ENCODE measurements at places on chromosomes 7 and 10.

DNA sequence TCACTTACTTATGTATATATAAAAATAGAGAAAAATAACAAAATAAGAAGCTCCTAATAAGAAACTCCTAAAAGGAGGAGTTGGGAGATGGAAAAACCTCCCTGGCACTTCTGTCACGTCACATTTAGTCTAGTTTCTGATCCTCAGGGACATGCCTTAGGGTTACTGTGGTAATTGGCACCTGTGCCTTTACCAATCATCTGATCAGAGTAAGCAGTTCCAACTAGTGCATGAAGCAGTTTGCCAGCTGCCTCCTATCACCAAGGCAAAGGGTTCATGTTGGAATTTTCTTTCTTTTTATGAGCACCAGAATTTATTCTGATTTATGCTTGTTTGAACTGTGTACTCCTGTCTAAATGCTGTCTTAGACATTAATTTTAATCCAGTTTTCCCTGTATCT, 49.9 kb downstream of the ARL4A start:
- DNase-seq = no peak

DNA sequence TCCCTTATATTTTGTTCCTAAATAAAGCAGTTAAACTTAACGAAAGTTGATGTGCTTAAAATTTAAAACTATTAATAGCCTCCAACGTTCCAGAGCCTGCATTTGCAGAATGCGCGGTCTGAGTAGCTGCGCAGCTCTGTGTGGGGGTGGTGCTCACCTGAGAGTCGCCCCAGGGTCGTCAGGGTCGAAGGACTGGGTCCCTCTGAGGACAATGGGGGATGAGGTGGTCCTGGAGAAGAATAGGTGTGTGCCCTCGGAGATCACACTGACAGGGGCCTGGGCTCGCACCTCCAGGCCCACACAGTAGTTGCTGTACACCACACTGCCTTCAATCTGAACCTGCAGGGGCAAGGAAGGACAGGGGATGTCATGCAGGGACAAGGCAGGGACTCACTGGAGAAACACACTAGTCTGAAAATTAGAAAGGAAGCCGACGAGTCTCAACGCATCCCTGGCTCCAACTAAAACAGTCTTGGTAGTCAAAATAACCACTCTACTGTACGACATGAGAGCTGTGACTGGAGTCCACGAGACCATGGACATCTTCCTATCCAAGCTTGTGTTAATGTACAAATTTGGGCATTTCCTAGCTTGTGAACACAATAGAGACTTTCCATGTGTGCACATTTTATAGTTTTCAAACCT, 54.4 kb downstream of the PKD1L1 start:
- no peak for DNase-seq

DNA sequence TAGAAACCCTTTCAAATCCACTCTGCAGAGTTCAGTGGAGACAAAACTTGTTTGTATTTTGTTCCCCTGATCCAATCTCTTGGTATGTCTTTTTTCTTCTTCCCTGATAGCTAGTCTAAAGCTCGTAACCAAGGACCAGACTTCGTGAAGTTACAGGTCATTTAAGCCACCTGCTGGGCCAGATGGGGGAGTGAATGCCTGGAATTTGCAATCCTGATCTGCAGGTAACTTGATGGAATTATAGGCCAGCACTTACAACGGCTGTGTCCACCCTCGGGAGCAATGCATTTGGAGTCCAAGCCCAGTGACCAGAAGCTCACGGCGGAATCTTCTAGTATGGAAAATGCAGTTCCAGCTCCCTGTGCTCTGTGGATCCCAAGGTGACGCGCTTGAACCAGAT, 566.9 kb downstream of the TCERG1L start:
- no peak for DNase-seq

DNA sequence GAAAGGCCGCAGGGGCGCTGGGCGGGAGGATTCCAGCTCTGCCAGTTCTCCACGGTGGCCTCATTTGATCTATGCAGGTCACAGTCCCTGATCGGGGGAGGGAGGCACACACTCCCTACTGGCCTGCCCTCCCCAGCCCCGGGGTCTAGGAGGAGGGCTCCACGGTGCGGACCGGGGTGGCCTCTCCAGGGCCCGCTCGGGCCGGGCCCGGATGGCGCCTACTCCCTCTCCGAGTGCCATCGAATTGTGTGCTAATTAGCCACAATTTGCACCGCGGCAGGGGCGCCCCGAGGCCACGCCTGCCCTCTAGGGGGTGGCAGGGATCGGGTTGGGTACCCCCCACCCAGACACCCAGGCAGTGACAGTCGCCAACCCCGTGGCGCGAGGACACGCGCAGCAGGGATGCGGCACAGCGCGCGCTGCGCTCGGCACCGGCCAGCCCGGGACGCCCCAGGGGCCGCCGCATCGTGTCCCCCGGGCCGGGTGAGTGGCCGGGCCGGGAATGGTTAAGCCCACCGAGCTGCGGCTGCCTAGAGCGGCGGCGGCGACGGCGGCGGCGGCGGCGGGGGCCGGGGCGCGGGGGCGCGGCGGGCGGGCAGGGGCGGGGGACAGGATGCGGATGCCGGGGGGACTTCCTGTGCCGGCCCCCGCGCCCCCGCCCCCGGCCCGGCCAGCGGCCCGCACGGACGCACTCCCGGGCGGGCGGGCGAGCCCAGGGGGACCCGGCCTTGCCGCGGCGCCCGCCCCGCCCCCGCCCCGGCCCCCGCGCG, at the start of gene ZNF853:
Gene ZNF853, plus strand, starts transcription at position 658 of the 770 bp plus-strand sequence. CDS start 565 bp downstream, outside the sequence.
- no peak for DNase-seq

- no peak for DNase-seq
Observed at GRCh38 chr7:6399351-6399750, 48.4 kb downstream of the DAGLB start.

- no peak for DNase-seq
Observed at GRCh38 chr10:59748834-59749233, 4.4 kb downstream of the MRLN start.

GRCh38 chr10:48655411-48656240, 29.0 kb upstream of the WDFY4 start:
- no peak for DNase-seq

DNA sequence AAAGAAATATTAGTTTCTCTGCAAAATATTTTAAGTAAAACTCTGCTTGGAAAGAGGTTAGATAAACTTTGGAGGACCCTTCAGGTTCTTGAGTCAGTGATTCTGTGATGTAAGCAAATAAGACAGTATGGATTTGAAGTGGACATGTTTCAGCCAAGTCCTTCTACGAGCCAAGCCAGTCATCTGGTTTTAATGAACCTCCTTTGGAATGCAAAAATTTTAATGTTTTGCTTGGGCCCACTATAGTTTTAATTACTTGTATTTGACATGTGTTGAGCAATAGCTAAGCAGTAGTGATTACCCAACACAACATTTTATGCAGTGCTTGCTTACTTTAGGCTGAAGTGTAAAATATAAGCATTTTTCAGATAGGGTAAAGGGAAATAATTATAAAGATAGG, 296.3 kb upstream of the SEMA3D start:
- no peak for DNase-seq

DNA sequence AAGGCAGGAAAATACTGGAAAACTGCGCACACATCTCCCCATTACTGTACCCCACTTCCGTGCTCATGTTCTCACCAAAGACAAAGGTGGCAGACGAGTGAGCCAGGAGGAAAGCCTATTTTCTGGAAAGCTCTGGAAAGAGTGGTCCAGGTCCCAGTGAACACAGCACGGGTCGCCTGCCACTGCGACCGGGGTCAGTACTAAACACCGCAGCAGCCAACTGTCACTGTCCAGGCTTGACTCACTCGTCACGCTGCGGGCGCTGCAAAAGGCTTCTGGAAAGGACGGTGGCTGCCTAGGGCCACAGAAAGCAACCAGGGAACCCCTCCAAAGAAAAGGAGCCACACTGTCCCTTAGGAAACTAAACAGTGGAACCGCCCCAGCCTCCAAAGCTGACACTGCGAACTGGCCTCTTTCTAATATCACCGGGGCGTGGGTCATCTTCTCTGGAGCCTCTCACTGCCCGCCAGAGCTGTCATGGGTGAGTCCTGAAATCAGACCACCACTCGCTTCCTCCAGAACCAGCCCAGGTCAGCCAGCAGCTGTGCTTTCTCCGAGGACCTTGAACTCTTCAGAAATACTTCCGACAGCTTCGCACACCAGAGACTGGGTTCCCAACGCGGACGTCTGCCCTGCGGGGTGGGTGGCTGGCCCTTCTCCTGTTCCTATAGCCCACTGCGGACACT, 4.0 kb downstream of the RADIL start:
- no peak for DNase-seq

- DNase-seq = no peak
Observed at GRCh38 chr7:50863053-50863452, 80.4 kb upstream of the GRB10 start.

GRCh38 chr10:116278846-116279245, 5.8 kb upstream of the GFRA1 start:
- no peak for DNase-seq

GRCh38 chr10:9911488-9911887, 1106.2 kb upstream of the CELF2 start:
- DNase-seq = no peak

DNA sequence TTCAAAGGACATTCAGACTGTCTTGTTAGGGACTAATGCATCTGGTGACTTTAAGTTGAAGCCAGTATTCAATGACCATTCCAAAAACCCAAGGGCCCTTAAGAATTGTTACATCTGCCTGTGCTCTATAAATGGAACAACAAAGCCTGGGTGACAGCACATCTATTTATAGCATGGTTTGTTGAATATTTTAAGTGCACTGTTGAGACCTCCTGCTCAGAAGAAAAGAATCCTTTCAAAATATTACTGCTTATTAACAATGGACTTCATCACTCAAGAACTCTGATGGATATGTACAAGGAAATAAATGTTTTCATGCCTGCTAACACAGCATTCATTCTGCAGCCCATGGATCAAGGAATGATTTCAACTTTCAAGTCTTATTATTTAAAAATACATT, 33.1 kb upstream of the CYP26C1 start:
- DNase-seq = no peak

DNA sequence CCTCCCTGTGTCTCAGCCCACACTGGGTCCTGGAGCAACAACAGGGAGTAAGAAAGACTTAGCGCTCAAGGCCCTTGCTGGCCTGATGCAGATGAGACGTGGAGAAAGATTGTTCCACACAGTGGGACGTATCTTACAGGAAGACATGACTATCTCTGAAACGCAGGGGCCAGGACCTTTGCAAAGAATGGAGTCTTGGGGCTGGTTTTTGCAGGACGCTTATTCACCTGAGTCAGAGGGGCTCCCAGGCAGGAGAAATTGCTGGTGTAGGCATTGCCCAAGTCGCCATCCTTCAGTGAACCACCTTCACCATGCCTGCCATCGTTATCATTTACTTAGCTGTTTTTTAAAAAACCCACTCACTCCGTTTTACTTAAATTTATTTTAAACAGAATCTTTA, 11.8 kb upstream of the GDF10 start:
- DNase-seq = no peak

GRCh38 chr10:101785801-101786200, 2.6 kb upstream of the NPM3 start:
- no peak for DNase-seq

DNA sequence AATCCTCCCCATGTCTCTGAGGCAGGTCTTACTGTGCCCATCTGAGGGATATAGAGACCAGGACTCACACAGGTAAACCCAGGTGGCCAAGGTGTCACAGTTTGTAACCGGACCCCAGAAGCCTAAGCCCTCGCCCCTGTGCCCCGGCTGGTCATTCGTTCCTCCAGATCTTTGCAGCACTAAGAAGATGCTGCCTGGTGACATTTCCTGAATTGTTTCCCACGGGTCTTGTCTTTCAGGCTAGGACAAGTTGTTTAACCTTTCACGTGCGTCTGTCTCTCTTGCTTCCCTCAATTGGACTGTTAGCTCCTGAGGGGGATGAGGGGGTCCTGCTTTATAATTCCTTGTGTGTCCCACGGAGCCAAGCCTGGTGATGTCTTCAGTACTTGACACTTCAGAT, 158.0 kb downstream of the KCNMA1 start:
- DNase-seq = no peak

DNA sequence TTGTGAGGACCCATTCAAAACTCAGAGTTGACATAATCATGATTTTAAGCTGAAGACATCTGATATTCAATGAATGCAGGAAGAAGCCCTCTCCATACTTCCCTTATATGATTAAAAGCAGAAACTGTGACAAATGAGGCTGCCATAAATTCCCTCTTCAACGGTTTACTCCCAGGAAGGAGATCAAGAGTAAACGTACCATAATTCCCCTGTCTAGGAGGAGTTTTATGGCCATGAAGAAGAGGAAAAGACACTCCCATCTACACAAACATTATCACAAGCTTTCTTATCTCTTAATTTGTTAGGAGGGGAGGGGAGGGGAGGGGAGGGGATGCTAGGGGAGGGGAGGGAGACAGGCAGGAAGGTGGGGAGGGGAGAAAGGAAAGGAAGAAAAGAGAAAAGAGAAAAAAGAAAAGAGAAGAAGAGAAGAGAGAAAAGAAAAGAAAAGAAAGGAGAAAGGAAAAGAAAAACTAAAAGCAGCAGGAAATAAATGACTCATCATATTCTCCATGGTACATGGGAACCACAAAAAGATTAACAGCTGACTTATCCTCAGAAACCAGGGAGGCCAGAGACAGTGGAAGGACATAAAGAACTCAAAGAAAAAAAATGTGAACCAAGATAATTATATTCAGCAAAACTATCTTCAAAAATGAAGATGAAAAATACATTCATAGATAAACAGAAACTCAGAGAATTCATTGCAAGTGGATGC, 121.6 kb downstream of the ALOX5 start:
- no peak for DNase-seq
